ENCODE measurements at places on chromosomes 2 and 18.

DNA sequence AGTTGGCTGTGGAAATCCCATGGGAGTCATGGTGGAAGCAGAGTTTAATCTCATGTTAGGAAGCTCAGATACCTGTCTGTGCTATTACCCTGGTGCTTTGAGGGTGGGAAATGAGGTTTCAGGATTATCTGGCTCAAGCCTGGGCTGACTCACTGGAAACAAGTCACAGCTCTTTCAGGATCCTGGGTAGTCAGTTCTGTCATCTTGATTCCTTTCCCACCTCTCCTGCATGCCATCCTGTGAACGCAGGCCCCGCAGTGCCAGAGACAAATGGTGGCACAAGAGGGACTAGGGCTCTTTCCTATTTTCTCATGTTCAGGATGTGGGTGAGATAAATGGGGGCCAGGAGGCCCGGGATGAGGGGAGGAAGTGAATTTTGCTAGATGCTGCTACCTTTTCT, 3.7 kb upstream of the FAM136A start:
- DNase-seq: no peak

DNA sequence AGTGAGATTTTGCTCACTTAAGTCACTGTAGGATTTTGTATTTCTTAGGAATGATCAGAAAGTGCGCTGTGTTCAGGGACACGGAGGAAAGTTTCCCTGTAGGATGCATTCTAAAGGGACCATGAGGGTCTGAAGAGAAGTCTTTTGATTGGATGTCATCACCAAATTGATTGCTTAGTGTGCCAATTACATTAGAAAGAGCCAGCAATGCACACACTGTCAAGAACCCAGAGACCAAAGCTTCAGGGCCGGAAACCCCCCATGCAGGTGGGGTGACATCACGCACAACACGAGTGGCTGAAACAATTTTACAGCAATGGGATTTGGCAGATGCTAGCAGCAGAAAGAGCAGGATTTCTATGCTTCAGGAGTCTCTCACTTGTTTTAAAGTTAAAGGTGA, 242.4 kb downstream of the NAPG start:
- no peak for DNase-seq

GRCh38 chr2:224111576-224111975, 72.5 kb upstream of the SERPINE2 start:
- no peak for DNase-seq

- DNase-seq: no peak
These were observed 497.8 kb upstream of the MYT1L start for GRCh38 chr2:2828774-2829368.

GRCh38 chr2:184596819-184597411, 1.4 kb upstream of the ZNF804A start:
- no peak for DNase-seq

- peak; percentile 49 for DNase-seq
These were observed 20.5 kb downstream of the SLC3A1 start for GRCh38 chr2:44295633-44296359.

GRCh38 chr18:40897884-40898283, 1057.2 kb upstream of the PIK3C3 start:
- DNase-seq: peak; percentile 20

DNA sequence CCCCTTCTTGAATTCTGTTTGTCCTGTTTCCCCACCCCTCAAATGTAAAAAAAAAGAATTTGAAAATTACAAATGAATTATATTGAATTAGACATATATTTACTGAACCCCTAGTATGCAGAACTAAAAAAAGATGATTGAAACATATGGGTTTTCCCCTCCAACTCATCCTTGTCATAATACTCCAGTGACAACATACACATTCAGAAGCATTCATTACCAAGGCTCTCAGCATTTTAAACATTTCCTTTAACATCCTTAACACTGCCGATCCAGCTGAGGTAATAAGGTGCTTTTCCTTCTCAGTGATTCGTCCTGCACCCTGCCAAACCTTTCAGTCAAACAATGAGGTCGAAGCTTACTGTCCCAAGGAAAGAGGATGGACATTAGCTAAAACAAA, 53.1 kb upstream of the DTNB start:
- no peak for DNase-seq

DNA sequence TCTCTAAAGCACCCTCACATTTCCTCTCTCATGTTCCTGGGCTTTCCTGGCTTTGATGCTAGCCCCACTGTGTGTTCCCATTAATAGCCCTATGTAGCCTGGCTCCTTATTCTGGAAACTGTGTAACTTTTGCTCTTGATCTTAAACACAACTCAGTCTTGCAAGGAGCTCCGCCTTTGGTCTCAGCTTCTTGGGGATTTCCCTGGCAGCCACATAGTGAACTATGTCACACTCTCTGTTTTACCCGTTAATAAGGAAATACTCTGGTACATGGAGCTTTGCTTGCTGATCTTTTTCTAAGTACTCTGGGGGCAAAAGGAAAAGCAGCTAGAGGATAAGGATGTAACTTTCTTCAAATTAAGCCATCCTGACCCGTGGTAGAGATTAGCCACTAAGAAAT, 259.3 kb downstream of the NEDD4L start:
- no peak for DNase-seq

GRCh38 chr2:30732376-30732775, 74.9 kb downstream of the CAPN13 start:
- no peak for DNase-seq

GRCh38 chr2:200399046-200399445, 92.6 kb downstream of the SPATS2L start:
- DNase-seq: no peak

DNA sequence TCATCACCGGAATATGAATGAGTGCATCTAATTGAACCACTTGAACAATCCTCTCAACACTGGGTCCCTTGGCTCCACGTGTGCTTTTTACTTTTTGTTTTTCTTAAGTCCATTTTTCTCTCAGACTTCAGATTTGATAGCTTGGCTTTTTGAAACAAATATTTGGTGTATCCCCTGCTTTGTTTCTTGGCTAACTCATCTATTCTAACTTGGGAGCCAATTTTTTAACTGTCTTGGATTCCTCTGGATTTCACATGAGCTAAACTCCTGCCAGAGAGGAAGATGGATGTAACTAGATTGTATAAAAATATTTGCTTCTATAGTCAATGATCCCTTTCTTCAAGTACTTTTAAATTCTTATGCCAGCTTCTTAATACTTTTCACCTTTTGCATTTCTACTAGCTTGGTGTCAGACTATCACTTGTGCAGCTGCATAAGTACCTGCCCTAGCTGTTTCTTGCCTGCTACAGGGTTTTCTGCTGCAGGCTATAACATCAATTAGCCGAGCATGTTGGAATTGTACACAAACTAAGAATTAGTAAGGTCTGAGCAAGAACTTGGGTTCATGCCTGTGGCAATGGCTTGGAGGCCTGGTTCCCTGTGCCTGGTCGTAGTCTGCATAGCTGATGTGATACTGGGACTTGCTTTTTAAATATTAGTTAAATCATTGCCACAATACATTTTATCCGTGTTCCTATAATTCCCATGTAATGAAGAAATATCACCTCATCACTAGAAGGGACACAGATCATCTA, 281.5 kb downstream of the EN1 start:
- no peak for DNase-seq

GRCh38 chr2:188322569-188323551, 31.2 kb downstream of the GULP1 start:
- no peak for DNase-seq

DNA sequence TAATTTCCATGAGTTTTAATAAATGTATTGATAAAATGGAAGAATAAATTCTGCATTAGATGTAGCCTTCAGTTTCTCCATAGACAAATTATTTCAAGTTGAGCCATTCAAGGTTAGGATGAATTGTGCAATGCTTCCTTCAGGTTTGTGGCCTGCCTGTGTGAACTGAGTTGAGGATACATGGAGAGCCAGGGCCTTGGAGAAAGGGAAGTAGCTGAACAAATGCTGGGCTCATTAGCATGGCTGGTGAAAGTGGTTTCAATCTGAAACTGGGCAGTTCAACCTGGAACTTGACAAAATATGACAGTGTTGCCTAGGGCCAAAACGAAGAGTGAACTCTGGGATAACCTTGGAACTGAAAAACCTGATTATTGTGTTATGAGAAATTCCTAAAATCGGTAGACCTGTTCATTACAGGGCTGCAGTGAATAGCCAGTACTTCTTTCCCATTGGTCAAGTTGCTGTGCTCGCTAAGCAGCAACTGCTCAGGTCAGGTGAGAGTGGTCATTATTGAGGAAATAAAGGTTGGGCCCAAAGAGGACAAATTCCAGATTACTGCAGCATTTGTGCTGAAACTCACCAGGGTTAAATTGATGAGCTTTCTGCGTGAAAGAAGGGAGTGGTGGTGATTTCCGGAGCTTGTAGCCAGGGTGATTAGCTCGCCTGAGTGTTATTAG, 12.7 kb downstream of the INPP1 start:
- no peak for DNase-seq

DNA sequence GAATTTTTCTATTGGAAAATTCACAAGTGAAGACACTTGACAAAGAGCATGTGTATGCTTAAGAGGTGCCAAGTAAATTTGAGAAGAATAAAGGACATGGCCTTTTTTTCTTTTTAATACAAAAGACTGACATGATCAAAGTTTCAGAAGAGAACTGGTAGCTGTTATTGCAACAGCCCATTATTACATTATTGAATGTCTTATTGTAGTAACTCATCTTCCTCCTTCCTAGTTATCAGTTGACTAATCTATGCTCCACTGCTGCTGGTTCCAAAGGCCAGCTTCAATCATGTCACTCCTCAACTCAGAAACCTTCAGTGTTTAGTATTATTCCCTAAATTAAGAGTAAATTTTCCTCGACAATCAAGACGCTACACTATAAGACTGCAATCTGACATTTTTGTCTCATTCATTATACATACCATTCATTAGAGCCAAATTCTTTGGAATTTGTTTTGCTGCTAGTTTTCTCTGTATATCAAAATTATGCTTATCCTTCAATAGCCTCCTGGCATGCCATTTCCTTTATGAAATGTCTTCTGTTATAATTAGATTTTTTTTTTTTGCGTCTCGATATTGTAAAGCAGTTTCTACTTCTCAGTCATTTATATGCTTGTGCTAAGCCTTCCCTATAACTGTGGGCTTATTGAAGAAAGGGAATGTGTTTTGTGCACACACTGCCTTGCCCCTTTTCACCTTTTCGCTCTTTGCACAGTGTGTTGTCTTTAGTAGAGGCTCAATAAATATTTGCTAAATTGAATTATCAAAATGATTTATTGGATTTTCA, 27.9 kb downstream of the ITGA4 start:
- no peak for DNase-seq

DNA sequence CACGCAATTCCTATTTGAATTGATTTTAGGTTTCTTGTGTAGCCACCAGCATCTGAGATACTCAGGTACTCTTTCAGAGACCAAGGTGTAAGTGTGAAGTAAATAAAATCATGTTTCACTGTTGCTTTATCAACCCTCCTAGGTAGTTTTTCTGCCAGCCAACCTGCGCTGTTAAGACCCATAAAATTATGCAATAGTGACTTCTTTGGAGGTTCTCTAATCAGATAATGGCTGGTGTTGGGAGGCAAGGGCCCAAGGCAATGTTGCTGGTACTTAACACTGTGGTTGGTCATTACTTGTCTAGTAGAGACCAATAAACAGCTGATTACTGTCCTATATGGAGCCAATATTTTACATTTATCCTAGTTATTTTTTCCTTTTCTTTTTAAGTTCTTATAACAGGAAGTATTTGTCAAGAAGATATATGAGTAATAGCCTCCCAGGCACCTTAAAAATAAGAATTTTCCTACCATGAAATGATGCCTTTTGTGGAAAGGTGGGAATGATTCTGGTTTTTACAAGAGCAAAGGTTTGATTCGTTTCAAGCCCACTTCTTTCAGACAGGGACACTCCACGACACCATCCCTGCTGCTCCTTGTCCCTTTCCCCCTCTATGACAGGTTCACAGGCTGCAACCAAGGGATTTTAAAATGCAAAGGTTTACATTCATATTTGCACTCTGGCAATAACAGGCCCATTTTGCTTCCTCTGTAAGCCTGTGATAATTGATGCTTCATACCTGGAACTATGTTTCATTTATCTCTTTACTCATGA, 259.3 kb downstream of the MEIS1 start:
- no peak for DNase-seq

DNA sequence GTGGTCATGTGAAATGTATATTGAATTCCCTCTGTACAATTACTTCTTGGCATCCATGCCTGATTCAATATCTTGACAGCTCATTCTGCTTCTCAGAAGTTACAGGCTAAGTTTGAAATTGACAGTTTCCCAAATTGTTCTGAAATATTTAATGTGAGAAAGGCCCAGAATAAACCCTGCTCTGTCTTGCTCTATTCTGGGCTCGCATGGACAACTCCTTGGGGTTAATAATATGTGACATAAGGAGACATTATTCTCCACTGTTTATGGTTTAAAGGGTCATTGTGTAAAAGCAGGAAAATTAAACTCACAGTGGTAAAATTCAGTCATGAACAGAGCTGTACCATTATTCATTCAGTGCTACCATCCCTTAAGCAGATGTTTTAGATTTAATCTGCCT, 160.7 kb upstream of the CNTNAP5 start:
- no peak for DNase-seq

GRCh38 chr18:41324934-41325333, 630.1 kb upstream of the PIK3C3 start:
- no peak for DNase-seq

DNA sequence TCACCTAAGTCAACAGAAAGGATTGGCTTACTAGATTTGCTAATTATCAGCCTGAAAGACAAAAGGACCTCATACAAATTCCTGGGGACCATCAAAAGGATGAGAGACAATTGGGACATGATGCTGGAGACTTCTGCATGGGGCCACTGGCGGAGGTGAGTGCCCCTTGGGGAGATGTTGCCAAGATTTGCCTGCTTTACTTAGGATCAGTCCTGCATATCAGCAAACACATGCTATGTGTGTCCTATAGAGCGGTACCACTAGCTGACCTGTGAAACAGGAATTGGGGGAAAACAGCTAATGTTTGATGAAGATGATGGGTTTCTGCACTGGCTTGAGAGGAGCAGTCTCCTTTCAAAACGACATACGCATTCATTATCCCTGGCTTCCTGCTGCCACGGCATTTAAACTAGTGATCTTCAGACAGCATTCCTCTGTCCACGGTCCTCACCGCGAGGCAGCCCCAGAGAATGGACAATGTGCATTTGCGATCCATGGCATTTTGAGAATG, 104.2 kb downstream of the TGIF1 start:
- peak; percentile 55 for DNase-seq

GRCh38 chr2:37616677-37617005, 54.8 kb downstream of the CDC42EP3 start:
- DNase-seq: no peak

GRCh38 chr2:106159866-106160785, 34.0 kb downstream of the UXS1 start:
- no peak for DNase-seq

DNA sequence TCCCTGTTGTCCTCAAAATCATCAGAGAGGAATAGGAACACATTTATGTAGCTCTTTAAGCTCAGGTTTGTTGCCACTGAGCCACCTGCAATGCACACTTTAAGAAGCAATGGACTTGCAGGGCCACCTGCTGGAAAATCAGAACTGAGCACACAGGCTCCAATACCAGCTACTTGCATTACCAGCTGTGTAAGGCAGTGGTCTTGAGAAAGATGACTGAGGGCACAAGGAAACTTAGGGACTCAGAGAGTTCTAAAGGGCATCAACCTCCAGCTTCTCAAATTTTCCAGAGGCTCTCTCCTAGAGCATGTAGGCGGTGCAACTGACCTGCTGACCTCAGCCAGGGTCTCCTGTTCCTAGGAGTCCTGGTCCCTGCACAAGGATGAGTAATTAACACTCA, 2.5 kb upstream of the CNDP2 start:
- peak; percentile 35 for DNase-seq

GRCh38 chr18:31058897-31059296, 16.4 kb upstream of the DSC3 start:
- DNase-seq: no peak

- DNase-seq: no peak
These were observed 5.8 kb upstream of the RIF1 start for GRCh38 chr2:151403914-151404313.
